ENCODE measurements at places on chromosomes 5 and 9.

DNA sequence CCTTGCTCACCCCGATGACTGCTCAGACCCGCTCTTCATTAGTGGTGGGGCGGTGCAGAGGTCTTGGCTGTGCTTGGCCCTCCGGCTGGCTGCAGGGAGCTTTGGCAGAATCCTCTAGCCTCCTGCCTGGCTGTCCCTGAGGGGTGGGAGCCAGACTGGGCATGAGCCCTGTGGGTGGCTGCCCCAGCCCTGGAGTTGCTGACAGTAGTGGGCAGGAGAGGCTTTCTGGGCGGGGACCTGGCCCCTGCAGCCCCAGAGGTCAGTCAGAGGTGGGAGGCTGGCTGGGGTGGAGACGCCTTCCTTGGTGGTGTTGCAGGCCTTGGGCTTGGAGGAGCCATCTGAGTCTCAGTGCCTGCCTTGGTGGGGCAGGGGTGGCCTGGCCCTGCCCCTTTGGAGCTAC lies 146.0 kb downstream of the RXRA start:
- no peak for DNase-seq

DNA sequence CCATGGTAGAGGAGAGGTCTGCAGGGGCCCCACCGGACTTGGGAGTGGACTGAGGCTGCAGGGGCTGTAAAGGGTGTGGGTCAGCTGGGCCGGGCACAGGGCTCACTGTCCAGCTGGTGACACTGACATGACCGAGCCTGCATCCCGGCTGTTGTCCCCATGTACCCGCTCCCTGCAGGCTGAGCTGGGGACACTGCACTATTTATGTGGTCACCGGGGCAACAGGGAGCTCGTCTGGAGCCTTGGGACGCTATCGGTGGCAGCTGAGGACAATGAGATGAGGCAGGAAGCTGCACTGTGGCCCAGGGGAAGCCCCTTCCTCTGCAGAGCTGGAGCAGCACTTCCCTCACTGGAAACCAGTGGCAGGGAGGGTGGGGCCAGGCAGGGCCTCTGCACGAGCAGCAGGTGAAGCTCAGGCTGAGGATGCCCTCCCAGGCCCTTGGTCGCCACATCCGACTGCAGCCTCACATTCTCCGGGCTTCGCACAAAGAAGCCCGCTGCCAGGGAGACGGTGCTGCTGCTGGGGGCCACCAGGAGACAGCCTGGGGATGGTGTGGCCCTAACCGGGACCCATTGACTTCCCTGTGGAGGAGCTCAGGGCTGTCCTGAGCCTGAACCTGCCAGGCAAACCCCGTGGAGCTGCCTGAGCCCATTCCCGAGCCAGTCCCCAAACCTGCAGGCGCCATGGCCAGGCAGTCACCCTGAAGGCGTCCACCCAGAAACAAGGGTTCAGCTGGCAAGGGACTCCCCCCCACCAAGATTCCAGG lies 26.4 kb downstream of the ZDHHC11B start:
- no peak for DNase-seq

- no peak for DNase-seq
Observed at GRCh38 chr5:168642019-168642418, 62.9 kb upstream of the PANK3 start.

DNA sequence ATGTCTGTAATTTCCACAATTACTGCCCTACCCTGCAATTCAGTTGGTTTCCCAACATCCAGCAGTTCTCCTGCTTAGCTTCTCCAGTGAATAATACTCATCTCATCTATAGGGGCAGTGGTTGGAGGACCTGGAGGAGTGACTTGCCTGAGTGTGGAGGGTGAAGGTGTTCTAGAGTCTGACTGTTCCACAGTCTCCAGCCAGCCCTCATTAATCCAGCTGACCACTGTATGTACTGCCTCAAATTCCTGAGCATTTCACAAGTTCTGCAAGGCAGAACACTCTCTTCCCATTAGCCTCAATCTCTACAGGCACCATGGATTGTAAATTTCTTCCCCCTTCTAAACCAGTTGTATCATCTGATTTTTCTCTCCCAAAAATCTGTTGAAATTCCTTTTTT lies 147.4 kb upstream of the NFIL3 start:
- no peak for DNase-seq

GRCh38 chr5:179318221-179318955 lies 26.9 kb downstream of the ADAMTS2 start:
- no peak for DNase-seq

- DNase-seq: no peak
Observed at GRCh38 chr9:104987743-104988142, 59.8 kb upstream of the ABCA1 start.

GRCh38 chr5:39675676-39676075 lies 250.9 kb upstream of the DAB2 start:
- DNase-seq: no peak

GRCh38 chr5:76419597-76420298 lies 16.7 kb downstream of the IQGAP2 start:
- DNase-seq: no peak

DNA sequence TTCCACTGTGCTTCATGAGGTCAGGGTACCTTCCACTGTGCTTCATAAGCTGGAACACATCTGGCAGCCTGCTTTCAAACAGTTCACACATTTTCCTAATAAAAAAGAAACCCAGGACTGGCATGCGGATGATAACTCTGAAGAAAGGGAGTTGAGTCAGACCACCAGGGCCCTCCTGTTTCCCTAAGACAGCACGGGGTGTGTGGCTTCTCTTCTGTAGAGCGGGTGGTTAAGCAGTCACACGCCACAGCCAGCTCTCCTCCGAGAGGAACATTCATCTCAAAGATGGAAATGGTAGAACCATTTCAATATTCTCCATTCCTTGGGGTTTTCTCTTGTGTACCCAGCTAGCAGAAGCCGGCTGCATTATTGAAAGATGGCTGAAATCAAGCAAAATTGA lies 128.1 kb upstream of the LMX1B start:
- DNase-seq: no peak

GRCh38 chr9:126885131-126885641 lies 24.7 kb downstream of the ZBTB34 start:
- peak; percentile 57 for DNase-seq

Data from thyroid gland (tissue), 4 donors.